Activated T-cell treated with anti-CD3 and anti-CD28 coated beads, Interleukin-2, amount 50 U/mL, for 4 hours (primary cell): ENCODE measurements at places on chromosomes 3 and 15.
A peak's percentile ranks its signal among the peaks of the same experiment; 100 is the strongest.

DNA sequence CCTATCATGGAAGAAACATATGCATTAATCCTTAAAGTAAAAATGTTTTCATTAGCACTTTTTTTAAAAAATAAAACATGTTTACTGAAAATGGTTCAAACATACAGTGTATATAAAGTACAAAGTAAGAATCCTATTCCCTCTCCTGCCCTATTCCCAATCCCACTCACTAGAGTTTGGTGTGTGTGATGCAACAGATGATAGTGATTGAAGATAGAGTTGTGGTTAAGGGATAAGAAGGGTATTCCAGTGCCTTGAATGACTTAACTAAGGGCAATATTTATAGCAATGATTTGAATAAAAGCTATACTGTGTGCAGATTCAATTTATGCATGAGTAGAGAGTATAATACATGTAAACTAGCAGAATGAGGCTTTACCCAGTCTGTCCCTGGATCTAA is 18.1 kb downstream of the ZNF280D start:
- no peak for DNase-seq

DNA sequence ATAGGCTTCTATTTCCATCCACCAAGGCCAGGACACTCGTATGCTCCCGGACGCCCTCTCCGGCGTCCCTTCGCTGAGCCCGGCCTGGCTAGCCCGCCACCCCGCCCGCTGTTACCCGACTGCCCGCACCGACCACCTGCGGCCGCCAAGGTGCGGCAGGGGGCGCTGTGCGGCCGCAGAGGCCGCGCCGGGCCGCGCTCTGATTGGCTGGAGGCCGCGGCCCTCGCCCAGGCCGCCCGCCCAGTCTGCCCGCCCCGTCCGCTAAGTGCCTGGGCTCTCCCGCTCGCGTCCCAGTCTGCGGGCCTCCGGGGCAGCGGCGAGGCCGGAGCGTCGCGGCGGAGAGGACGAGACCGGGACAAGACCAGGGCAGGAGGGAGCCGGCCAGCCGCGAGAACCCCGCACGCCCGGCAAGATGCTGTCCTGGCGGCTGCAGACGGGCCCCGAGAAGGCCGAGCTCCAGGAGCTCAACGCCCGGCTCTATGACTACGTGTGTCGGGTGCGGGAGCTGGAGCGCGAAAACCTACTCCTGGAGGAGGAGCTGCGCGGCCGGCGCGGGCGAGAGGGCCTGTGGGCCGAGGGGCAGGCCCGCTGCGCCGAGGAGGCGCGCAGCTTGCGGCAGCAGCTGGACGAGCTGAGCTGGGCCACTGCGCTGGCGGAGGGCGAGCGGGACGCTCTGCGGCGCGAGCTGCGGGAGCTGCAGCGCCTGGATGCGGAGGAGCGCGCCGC is at the start of gene SYNM:
TSS of gene SYNM (plus strand) at position 293 of the 726 bp plus-strand sequence. CDS start at position 413, 120 bp downstream.
- no peak for DNase-seq

DNA sequence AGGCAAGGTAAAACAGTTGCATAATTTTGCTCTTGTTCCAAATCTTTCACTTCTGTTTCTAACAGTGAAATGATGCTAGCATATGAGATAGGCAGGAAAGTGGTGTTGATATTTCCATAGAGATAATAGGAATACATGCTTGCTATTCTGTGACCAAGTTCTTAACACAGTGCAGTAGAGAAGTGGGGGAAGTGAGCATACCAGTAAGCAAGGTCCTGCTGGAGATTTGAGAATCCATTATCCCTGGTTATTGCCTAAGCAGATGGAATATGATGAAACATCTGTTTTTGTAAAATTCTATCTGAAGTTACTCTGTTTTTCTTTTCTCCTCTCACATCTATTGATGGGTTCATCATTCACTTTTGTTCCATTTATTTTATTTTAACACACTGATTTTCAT is 28.7 kb downstream of the USP8 start:
- DNase-seq = no peak

- no peak for DNase-seq
These were observed 23.1 kb upstream of the USP3 start for GRCh38 chr15:63481105-63481810.

GRCh38 chr15:81531109-81531592 is 157.1 kb upstream of the TMC3 start:
- DNase-seq = no peak

DNA sequence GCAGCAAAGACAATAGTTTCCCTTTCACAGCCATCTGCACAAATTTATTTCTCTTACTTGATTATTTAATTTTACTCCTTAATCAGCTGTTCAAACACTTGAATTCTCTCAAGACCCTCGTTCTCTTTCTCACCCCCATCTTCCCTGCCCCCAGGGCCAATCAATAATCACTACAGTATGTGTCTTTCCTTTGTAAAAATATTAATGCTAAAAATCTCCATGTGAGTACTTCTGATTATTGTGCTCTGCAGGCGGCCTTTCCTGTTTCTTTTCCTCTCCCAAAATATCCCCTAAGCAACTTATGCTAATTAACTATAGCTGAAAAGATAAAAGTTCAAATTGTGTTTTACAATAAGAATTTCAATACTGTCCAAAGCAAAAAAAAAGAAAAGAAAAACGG is 617.0 kb upstream of the CBLB start:
- no peak for DNase-seq

GRCh38 chr15:90318591-90318990 is 33.5 kb upstream of the ZNF774 start:
- no peak for DNase-seq

GRCh38 chr3:98961161-98962155 is 60.0 kb upstream of the DCBLD2 start:
- no peak for DNase-seq

DNA sequence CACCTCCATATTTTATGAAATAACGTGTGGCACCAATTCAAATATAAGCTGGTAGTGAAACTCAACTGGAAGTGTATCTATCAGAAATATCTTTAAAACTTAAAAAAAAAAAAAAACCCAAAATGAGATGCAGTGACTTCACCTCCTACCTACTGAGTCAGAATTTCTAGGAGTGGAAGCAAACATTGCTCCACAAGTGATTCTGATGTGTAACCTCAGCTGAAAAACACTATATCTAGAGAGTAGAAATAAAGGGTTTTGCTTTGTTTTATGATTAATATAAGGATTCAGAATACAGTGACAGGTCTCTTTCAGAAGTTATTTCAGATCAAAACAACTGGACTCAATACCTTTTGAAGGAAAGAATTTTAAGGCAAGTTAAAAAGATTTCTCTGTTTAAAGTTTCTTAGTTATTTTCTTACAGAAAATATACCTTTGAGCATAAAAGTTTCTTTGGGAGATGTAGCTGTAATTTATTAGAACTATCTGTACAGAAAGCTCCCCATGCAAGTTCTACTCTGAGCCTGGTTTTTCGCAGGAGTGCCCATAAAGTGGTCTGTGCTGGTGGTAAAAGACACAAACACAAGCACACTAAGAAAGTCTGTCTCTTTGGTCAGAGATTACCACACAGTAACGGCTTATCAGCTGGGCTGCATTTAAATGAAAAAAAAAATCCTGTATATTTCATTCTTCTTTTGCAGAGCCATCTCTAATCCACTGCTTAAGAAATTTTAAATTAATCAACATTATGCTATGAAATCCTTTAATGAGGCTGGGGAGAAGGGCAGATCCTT is 59.9 kb upstream of the PPIB start:
- DNase-seq = no peak

- no peak for DNase-seq
These were observed 932.9 kb downstream of the ROBO1 start for GRCh38 chr3:78834910-78835309.

GRCh38 chr3:55623786-55624185 is 136.7 kb upstream of the WNT5A start:
- DNase-seq = no peak

DNA sequence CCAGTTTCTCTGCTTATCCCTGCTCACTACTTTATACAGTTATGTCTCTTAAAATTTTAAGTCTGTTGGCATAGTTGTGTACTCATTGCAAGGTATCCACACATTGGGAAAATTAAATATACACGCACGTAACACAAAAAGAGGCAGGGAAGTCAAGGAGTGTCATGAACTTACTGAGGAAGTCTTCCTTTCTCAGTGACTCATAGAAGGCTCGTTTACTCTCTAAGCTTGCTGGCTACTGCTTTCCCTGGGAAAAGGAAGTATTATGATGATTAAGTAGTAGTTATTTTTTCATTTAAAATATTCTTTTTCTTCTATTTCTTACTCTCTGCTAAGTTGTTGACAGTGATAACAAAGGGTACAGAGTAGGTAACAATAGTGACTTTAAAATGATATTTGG is 287.3 kb downstream of the UBE2E2 start:
- DNase-seq = no peak

GRCh38 chr3:111621535-111621934 is 26.4 kb upstream of the ZBED2 start:
- peak; percentile 27 for DNase-seq

DNA sequence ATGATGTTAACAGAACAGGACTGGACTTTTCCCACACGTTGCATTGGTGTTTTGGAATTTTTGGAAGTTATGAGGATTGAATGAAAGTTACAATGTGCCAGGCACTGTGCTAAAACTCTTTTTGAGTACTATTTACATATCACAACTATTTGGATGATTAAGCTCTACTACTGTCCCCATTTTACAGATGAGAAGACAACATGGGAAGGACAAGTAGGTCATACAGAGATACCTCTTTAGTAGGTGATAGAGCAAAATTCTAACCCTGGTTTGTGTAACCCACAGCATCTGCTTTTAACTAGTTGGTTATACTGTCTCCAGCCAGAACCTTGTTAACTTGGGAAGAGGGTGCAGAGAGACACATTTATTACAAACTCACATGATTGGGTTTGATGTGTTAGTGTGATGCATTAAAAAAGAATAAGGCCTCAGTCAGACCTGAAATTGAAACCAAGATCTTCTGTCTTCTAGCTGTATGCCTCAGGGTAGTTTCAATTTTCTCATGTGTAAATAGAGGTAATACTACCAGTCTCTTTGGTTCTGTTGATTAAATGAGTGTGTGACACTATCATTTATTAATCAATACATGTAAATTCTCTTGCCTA is 1.4 kb downstream of the NDUFB4 start:
- no peak for DNase-seq

GRCh38 chr15:83358972-83359564 is 74.6 kb upstream of the BNC1 start:
- no peak for DNase-seq

DNA sequence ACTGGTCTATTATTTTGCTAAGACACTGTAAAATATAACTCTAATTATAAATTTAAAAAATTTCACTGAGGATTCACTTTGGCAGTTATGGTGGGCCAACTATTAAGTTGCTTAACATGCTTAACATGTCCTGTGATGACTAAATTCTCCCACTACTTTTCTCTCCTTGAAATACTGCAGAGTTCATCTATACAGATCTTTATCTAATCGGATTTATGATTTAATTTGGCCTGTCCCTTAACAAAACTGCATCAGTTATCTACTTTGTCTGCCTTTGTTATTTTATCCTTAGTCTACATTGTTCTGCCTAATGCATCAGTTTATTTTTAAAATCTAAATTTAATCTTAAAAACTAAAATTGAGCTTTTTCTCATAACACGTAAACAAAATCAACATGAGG is 26.4 kb downstream of the CD96 start:
- DNase-seq = no peak

DNA sequence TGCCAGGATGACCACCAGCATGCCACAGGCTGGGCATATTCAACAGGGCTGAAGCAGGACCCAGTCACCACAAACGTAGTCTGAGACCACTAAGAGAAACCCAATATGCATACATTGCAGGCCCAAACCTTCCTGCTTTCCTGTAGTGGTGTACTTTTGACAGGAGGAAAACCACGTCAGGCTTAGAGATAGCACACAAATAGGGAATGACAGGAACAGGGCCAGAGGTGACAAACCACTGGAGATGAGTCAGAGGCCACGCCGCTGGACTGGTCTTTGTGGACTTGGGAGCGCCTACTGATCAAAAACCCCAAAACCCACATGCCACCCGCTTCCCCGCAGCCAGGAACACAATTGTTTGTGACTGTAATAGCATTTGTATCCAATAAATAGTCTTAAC is 3.6 kb upstream of the EFCAB12 start:
- no peak for DNase-seq

DNA sequence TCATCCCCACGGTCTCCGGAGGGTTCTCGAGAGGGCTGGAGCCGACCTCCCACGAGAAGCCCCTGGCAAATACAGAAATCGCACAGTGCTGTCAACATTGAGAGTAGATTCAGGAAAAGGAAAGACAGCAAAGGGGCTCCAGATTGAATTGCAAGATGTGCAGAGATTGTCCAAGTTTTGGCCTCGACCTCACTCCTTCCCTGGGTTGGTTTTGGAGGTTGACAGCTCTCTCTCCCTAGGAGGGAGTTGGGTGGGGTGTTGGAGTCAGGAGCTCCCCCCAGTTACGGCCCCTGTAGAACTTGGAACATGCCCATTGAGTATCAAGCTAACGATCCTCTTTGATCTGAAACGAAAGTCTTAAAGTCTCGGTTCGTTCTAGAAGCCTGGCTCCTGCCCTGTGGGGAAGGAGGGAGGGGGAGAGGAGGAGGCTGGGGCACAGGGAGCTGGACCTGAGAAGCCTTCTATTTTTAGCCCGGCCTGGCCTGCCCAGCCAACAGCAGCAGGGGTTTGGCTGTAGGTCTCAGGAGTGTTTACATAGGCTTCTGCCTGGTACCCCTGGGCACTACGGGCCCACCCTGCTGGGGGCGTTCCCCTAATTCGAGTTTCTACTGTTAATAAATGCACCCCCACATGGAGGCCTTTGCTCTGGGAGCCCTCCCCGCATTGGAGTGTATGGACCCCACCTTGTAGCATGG is 672 bp upstream of the KY start:
- no peak for DNase-seq

GRCh38 chr3:136670166-136670565 is 82.0 kb downstream of the STAG1 start:
- DNase-seq = no peak

GRCh38 chr3:124802702-124803101 is 72.5 kb downstream of the UMPS start:
- no peak for DNase-seq

DNA sequence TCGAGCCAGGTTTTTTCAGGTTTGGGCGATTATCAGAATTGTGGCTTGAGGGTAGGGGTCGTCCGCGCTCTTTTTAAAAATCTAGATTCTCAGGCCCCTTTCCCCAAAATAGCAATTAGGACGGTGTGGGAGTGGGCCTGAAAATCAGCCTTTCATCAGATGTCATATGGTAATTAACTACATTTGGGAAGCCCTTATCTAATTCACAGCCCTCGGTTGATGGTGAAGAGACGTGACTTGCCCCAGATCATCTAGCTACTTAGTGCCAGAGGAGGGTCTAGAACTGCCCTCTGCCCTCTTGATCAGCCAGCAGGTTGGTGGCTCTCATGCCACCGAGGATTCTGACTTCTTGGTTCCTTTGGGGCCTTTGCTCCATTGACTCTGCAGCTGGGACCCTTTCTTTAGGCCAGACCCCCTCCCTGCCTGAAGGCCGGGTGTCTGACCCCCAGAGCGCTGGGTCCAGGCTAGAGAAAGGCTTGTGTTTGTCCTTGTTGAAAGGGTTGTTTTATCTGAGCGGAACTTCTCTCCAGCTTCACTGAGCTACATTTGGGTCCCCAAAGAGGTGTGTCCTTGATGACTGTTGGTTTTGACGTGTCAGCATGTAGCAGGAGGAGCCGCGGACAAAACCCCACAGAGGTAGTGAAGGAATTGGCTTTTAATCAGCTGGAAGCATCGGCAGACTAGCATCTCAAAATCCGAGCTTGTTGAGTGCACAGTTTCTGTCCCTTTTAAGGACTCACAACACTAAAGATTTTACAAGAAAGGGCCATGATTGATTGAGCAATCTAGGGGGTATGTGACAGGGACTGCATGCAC is 857 bp downstream of the AEN start:
- no peak for DNase-seq

- DNase-seq = no peak
These were observed 19.6 kb downstream of the CCR8 start for GRCh38 chr3:39349080-39349479.

GRCh38 chr15:89419370-89419984 is 76.9 kb downstream of the RHCG start:
- DNase-seq = no peak
